ENCODE measurements at places on chromosomes 4 and X. TPM values are rescaled to one million over a fixed set of nuclear protein-coding genes. Genes with fewer than 3 reads are reported as not detected.

Gene P2RY10
- total RNA-seq: 0.75 TPM

Gene NAP1L2
- 7.2 TPM for total RNA-seq

- no peaks in the 10 kb centered on the region for H3K4me1 ChIP-seq
- no peak overlapping the region for H3K27ac ChIP-seq
- H3K4me3 ChIP-seq: no peak overlapping the region
- no peaks in the 10 kb centered on the region for H3K27me3 ChIP-seq
- no peak for DNase-seq
- no peaks in the 10 kb centered on the region for H3K36me3 ChIP-seq
Measured at GRCh38 chr4:55931043-55931442, 17.7 kb upstream of the CEP135 start.

DNA sequence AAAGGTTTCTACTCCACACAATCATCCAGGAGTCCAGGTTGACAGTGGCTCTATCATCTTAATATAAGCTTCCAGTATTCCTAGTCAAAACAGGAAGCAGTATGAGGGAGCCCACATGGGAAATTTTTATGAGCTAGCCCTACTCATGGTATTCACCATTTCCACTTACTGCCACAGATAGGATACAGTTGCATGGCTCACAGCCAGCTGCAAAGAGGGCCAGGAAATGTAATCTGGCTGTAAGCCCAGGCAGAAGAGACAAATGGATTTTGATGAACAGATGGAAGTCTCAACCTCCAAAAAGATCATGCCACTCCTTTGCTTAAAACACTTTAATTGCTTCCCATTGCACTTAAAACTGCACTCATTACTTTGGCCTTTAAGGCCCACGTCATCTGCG lies 150.6 kb downstream of the ADAMTS3 start:
- DNase-seq: no peak
- H3K4me1 ChIP-seq: no peaks in the 10 kb centered on the region
- no peaks in the 10 kb centered on the region for H3K36me3 ChIP-seq
- no peaks in the 10 kb centered on the region for H3K27me3 ChIP-seq
- H3K27ac ChIP-seq: no peak overlapping the region

Gene CSAG2
- total RNA-seq: not detected

DNA sequence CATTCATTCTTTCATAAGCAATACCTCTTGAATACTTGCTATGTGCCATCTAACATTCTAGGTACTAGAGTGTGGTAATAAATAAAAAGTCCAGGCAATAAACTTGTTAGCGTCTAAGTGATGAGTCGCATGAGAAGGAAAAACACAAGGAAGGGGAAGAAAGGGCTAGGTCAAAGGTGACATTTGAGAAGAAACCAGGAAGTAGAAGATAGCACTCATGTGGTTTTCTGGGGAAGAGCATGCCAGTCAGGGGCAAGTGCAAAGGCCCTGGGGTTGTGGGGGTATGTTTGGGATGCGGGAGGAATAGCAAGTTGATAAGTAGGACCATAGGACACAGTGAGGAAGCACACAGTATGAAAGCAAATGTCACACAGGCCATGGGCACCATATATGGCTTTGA lies 157.0 kb downstream of the TSPAN5 start:
- H3K27me3 ChIP-seq: no peaks in the 10 kb centered on the region
- no peak overlapping the region for H3K4me3 ChIP-seq
- H3K36me3 ChIP-seq: no peaks in the 10 kb centered on the region
- no peaks in the 10 kb centered on the region for H3K4me1 ChIP-seq
- H3K27ac ChIP-seq: no peak overlapping the region

All from aorta (tissue), 5 donors.